Naive thymus-derived CD8-positive, alpha-beta T cell (primary cell): ENCODE measurements at places on chromosomes 5 and 9. TPM values are rescaled to one million over a fixed set of nuclear protein-coding genes. Genes with fewer than 3 reads are reported as not detected.

GRCh38 chr5:59173578-59173977, 590.7 kb downstream of the RAB3C start:
- H3K4me3 ChIP-seq = no peak overlapping the region
- no peak for DNase-seq
- no peaks in the 10 kb centered on the region for H3K4me1 ChIP-seq
- no peaks in the 10 kb centered on the region for H3K36me3 ChIP-seq

DNA sequence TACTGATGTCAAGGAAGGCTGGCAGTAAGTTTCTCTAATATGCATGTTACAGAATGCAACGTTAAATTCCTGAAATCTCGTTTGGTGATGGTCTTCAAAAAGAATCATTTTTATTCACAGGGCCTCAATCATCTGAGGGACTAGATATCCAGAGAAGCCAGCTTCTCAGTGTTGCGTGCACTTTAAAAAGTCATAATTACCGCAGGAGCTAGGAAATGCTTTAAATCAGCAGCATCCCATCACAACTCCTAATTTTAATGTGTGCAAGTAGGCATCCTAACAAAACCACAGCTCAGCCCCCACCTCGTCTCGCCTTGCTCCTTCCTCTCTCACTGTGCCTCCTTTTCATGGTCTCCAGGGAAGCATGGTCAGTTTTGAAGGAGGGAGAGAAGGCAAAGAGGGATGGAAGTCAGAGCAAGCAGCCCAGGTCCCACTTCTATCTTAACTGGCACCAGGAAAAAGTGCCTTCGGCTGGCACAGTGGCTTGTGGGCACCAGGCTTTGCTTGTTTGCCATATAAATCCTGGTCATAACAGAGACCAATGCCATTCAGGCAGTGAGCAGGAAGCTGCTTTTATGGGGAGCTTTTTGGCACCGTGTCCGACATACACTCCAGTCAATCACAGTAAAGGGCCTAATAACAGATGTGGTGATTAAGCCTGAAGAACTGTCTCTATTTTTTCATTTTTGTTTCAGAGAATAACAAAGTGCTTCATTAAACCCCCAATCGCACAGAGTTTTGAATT, 21.4 kb downstream of the MEGF10 start:
- peaks cover 7% of the 10 kb centered on the region for H3K27me3 ChIP-seq
- no peak for DNase-seq
- H3K4me1 ChIP-seq = no peaks in the 10 kb centered on the region
- H3K36me3 ChIP-seq = no peaks in the 10 kb centered on the region
- H3K27ac ChIP-seq = no peak overlapping the region
- H3K4me3 ChIP-seq = no peak overlapping the region

The AMBP gene
- total RNA-seq = not detected

DNA sequence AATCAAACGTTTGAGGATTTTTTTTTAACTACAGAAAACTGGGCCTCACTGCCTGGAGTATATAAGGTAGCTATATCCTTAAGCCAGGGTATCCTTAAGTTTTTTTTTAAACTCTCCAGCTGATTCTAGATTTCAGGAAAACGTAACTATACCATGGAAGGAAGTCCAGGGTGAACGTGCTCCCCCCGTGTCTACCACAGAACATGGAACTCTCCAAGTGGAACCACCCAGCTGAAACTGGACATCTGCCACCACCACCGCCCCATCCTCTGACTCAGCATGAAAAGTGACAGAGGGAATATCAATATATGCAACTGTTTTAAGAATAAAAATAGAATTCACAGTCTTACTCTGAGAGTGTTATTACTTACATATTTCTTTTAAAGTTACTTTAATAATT, 61.3 kb downstream of the DROSHA start:
- H3K27me3 ChIP-seq = no peaks in the 10 kb centered on the region
- no peak overlapping the region for H3K27ac ChIP-seq
- no peak for DNase-seq
- H3K36me3 ChIP-seq = peaks cover 73% of the 10 kb centered on the region
